ENCODE measurements at places on chromosomes 6 and 20.

GRCh38 chr6:11812951-11813350, 34.3 kb upstream of the ADTRP start:
- DNase-seq, result no peak

- DNase-seq, result no peak
Observed at GRCh38 chr6:149389509-149390297, 10.4 kb upstream of the SUMO4 start.

DNA sequence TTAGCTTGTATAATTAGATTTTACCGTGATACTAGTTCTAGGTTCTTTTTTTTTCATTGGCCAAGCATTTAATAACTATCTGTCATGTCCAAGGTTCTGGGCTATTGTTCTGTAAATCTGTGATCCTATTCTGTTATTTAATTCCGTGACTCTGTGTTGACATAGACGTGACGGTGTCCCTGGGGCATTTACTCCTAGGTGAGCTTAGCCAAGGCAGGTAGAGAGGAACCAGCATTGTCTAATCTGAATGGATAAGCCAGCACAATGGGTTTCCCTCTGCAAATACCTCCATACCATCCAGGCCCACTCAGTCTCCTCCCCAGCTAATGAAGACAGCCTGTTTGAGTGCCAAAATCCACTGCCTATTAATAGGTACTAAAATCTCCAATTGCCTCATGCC, 8.9 kb upstream of the CDSN start:
- DNase-seq, result no peak

DNA sequence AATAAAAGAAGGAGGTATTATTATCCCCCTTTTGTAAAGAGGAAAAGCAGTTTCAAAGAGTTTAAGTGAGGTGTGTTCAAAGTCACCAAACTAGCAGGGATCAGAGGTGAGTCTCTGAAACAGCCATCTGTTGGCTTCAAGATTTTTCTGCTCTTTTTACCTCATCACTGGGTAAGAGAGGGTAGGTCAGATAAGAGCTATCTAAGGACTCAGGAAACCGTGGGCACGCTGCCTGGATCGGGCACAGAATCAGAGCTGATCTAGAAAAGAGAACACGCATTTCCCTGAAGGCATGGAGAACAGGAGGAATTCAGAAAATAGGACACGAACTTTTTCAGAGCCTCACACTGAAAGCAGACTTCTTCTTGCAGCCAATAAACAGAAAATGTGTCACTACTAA, 65.8 kb upstream of the LY86 start:
- no peak for DNase-seq

- no peak for DNase-seq
Observed at GRCh38 chr6:108621117-108621516, 60.4 kb downstream of the FOXO3 start.

DNA sequence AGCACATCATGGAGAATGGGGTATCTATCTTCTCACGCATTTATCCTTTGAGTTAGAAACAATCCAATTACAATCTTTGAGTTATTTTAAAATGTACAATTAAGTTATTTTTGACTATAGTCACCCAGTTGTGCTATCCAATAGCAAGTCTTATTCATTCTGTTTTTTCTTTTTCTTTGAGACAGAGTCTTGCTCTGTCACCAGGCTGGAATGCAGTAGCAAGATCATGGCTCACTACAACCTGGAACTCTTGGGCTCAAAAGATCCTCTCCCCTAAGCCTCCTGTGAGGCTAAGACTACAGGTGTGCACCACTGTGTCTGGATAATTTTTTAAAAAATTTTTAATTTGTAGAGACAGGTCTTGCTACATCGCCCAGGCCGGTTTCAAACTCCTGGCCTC, 201.5 kb upstream of the ZNF217 start:
- DNase-seq, result no peak

- DNase-seq, result no peak
Observed at GRCh38 chr6:113447088-113447831, 409.9 kb upstream of the MARCKS start.

DNA sequence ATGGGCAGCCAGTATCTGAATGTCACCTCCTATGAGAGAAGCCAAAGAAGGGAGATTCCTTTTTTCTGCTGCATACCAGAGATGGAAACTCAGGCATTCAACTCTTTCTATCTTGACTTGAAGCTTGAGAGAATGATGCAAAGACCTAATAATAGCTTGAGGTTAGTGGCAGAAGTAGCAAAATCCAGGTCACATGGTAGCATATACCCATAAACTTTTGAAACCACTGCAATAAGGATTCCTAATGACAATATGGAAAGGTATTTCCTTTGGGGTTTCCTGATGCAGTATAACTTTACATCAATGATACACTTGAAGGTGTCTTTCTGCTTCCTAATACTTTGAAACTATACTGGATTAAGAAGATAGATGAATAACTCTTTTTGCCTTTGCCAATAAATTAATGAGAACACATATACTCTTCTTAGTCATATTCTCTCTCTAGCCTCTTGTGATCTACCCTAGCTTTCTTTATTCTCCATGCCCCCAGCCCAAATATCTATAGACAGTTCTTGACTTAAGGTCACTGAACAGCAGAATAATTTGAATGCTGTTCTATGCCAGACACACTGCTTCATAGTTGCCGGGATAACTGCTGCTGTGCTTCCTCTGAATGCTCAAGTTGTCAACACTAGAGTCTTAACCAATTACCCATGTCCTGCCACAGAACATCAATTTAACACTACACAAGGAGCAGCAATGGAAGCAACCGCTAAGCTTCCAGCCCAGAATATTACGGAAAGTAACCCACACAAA, 155.5 kb upstream of the SIM1 start:
- no peak for DNase-seq

DNA sequence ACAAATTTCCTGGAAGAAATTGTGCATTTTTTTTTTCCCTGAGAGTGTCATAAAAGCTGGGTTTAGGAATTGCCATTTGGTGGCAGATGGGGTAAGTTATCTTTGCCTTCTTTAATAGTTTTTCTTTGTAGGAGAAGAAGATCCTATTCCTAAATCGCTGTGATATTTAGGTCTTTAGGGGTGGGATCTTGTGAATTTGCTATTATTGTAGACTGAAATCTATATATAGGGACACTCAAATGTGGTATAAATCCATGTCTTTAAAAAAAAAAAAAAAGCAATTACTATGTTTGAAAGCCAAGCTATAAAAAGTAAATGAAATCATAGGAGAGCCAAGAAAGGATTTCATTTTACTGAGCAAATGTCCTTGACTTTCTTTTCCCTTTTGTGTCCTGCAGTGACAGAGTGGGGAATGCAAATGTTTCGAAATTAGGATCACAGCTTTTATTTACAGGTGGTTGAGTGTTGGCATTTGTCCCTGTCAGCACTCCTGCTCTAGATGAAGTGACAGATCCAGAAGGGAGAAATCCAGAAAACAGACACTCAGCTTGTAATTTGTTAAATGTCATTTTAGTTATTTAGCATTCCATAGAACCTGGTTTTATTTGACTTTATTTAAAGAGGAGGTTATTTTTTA, 29.4 kb downstream of the TIAM2 start:
- DNase-seq, result no peak

- DNase-seq, result no peak
Observed at GRCh38 chr6:151440930-151441329, 11.0 kb downstream of the RMND1 start.

DNA sequence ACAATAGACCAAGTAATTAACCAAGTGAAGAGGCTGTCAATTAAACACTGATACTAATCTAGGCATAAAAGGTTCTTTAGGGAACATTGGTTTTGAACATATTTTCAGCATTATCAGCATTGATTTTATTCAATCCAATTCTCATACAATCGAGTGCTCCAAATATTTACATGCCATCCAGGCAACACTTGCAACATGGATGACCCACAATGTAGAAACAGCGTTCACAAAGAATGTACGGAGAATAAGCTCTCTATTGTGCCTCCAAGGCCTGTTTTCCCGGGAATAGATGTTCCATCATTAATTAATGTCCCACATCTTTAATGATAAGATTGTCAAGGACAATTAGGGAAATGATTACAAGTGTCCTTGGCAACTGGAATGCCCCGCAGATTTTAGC, 117.4 kb downstream of the RFX6 start:
- DNase-seq, result no peak

DNA sequence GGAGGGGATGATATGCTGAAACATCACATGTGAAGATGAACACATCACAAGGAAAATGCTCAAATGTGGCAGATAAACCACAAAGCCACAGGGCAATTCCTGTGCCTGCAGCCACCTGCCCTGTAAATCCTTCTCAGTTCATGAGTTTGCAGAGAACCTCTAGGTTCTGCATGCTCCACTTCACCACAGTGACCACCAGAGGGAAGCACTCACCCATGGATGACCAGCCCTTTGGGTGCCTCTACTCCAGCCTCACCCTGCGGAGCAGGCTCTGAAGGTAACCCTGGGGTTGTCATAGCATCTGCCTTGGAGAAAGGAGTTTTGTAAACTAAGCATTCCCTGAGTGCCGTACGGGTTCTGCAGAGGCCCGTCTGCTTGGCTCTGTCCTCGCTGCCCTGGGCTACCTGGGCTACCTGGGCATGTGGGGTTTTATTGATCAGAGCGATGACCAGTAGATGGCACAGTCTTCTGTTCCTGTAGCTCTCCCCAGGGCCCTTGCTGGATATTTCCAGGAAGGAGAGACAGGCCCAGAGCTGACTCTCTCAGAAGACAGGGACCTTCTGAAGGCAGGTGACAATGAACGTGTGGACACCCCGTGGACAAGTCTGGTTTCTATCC, 31.7 kb upstream of the CST1 start:
- DNase-seq, result no peak

DNA sequence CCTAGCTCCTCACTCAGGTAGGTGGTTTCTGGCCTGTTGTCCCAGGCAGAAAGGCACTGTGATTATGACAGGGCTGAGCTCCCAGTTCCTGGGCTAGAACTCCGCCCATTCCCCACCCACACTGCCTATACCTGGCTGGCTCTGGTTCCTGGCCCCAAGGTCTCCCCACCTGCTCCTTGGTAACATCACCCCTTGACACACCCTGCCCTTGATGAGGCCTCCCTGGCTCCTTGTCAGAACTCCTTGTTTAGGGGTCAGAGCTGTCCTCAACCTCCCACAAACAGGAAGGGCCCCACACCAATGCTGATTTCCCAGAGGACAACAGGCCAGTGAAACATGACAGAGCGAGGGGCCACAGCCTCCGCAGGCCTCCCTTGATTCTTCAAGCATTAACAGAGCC, 15.5 kb upstream of the MYMX start:
- DNase-seq, result no peak

DNA sequence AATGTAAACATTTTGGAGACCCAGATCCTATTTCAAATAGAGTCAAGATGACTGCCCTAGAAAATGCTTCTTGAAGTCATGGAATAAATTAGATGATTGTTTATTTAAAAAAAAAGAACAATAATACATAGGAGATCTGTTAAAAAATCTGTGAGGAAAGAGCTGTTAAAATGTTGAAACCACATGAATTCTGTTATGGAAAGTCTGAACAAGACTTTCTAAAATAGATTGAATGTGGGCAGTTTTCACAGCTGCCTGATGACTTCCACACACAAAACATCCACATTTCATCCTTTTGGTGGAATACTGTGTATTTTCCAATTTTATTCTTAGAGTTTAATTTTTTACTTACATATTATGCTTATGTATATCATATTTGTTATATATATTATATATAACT, 186.1 kb downstream of the LAMA2 start:
- DNase-seq, result no peak

- peak; percentile 66 for DNase-seq
Observed at GRCh38 chr6:148464319-148465010, 121.8 kb downstream of the SASH1 start.

DNA sequence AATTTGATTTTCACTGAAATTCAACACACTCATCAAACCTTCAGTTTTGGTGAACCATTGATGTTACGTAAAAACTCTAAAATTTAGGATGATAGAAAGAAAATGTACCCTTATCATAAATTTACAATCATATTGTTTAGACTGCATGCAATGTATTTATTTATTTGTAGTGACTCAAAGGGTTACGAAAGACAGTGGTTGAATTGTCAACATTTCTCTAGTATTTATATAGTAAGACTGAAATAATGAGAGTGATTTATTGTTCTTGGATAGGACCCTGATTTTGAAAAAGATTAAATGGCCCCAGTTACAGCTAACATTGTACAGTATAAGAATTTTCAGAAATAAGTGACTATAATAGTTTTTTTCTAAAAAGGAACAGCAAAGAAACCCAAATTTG, 591.5 kb downstream of the RFPL4B start:
- DNase-seq, result no peak

- DNase-seq, result peak; percentile 73
Observed at GRCh38 chr20:59222253-59223181, 58.9 kb downstream of the ZNF831 start.

GRCh38 chr6:38194589-38194988, 375.1 kb downstream of the ZFAND3 start:
- DNase-seq, result no peak

GRCh38 chr6:2556761-2557160, 194.0 kb downstream of the MYLK4 start:
- DNase-seq, result no peak

GRCh38 chr6:21321531-21321930, 272.0 kb upstream of the SOX4 start:
- DNase-seq, result no peak

- DNase-seq, result no peak
Observed at GRCh38 chr6:169093066-169093723, 160.5 kb downstream of the THBS2 start.

DNA sequence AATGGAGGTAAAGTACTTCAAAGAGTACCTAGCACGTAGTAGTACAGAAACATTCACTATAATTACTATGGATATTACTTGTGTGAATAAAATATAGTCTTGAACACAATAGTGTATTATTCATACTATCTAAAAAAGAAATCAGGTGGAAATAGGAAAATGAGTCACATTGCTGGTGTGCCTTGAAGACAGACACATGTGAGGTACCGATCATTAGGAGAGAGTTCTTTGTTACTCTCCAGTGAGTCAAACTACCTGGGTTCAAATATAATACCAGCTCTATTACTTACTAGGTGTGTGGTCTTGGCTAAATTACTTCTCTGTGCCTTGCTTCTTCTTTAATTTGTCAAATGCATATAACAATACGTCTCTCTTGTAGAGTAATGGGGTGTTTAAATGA, 50.8 kb upstream of the BEND6 start:
- DNase-seq, result no peak

DNA sequence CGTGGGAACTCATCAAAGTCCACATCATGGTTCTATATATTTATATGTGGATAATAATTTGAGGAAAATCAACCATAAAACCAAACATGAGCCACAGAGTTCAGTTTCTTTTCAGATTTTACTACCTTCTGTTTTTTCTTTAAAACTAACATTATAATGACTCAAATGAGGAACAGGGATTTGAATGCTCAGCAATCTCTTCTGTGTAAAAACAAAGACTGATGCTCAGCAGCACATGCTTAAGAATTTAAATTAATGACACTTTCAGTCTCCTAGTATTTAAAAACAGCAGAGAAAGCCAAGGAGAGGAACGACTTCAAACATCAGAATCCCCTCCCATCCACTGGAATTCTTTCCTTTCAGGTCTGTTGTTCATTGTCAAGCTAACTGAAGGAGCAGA, 72.7 kb downstream of the PSMG4 start:
- DNase-seq, result no peak

All from dorsolateral prefrontal cortex (tissue), 122 donors.